ENCODE measurements at places on chromosomes 5 and 9.

- no peak for DNase-seq
Measured at GRCh38 chr5:43367909-43368669, 44.1 kb downstream of the CCL28 start.

- no peak for DNase-seq
Measured at GRCh38 chr5:168104350-168104749, 187.1 kb upstream of the WWC1 start.

GRCh38 chr5:100311806-100312205 lies 223.4 kb upstream of the FAM174A start:
- DNase-seq, result no peak

DNA sequence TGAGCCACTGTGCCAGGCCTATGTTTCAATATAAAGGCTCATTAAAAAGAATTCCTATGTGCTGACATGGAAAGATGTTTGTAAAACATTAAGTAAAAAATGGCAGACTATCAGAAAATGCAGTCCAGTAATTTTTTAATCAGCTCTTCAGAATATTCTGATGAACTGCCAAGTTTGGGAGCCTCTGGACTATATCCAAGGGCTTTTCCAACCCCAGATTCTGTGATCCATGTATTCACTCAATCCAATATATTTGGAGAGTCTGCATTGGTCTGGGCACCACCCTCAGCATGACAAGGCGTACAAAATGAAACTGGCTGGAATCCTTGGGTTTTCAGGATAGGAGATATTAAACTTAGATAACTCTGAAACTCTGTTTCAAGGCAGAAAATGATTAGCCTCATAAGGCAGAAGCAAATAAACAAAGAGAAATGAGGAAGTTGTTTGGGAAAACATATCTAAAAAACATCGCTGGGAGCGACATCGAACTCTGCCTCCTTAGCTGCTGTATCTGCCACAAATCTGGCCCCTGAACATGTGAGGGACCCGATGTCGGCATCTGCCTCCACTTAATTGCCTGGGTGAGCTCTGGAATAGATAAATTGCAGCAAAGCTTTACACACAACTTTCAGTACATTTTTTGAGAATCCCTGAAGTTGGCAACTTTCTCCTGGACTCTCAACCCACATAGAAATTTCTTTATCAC lies 14.4 kb downstream of the PDE6A start:
- no peak for DNase-seq

DNA sequence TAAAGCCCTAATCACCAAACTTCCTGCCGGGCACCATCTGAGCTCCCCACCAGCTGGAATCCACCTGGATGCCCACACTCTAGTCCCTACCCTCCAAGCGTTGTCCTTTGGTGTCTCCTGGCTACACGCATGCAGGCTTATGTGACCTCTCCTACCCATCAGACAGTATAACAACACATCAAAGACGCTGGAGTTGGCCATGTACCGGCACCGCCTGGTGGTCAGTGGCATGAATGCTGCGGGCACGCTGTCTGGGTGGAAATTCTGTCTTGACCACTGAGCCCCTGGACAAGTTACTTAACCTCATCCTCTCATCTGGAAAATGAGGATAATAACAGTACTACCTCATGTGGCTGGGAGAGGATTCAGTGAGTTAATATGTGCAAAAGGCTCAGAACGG lies 23.4 kb upstream of the CORO2A start:
- no peak for DNase-seq

DNA sequence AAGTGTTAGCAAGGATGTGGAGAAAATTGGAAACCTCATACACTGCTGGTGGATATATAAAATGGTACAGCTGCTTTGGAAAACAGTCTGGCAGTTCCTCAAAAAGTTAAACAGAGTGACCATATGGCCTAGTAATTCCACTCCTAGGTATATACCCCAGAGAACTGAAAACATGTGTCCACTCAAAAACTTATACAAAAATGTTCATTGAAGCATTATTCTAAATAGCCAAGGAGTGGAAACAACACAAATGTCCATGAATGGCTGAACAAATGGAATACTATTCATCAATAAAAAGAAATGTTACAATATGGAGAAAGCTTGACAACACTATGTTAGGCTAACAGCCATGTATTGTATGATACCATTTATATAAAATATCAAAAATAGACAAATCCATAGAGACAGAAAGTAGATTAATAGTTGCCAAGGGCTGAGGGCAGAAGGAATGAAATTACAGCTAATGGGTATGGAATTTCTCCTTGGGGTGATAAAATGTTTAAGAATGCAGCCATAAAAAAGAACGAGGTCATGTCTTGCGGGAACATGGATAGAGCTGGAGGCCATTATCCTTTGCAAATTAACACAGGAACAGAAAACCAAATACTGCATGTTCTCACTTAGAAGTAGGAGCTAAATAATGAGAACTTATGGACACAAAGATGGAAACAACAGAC lies 33.6 kb upstream of the FBP1 start:
- DNase-seq, result no peak

- no peak for DNase-seq
Measured at GRCh38 chr5:146027751-146028150, 77.6 kb downstream of the PLAC8L1 start.

- DNase-seq, result no peak
Measured at GRCh38 chr5:63310644-63311043, 651.6 kb downstream of the HTR1A start.

DNA sequence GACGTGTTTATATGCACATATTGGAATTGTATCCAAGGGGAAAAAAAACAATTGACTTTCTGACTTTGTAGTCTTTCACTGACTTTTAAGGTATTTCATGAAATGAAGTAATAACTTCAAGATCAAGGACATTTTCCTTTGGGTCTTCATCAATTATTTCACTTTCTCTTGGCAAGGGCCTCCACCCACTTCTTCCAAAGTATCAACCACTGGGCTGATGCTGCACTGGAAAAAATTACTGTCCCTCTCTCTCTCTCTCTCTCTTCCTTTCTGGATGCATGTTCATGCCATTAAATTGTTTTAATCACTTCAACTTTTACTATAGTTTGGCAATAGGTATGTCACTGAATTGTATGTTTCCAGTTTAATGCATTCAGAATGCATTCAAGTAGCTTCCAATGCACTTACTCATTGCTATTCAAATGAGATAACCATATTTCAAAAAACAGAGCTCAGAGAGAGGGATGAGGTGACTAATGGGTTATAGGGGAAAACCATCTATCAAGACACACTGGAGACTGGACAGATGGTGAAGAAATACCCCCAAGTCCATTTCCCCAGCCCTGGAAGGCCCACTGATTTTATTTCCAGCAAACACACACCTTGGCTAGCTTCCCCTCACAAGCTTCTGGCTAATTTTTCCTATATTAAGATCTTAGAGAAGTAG lies 585.3 kb downstream of the EBF1 start:
- no peak for DNase-seq

- DNase-seq, result no peak
Measured at GRCh38 chr5:110956913-110957813, 114.3 kb upstream of the TSLP start.

- no peak for DNase-seq
Measured at GRCh38 chr9:137802521-137803243, 74.9 kb upstream of the CACNA1B start.

GRCh38 chr9:97966493-97966892 lies 16.6 kb upstream of the ANP32B start:
- DNase-seq, result no peak

DNA sequence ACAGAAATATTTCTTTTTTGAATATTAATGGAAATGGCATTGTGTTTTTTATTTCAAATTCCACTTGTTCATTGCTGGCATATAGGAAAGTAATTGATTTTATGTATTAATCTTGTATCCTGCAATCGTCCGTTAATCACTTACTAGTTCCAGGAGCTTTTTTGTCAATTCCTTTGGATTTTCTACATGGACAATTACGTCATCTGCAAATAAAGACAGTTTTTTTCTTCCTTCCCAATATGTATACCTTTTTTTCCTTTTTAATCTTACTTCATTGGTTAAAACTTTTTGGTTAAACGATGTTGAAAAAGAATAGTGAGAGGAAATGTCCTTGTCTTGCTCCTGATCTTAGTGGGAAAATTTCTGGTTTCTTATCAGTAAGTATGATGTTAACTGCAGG lies 1.5 kb upstream of the TIFAB start:
- DNase-seq, result no peak

GRCh38 chr9:35717132-35717870 lies 14.7 kb downstream of the TLN1 start:
- DNase-seq, result no peak
